Adrenal gland (tissue), 19 donors: ENCODE measurements at places on chromosomes 12 and 14. TPM values are rescaled to one million over a fixed set of nuclear protein-coding genes. Genes with fewer than 3 reads are reported as not detected.

The DNAH10 gene
- 0.22 TPM for total RNA-seq

The SIX4 gene
- 0.98 TPM for total RNA-seq

GRCh38 chr12:46455648-46456352 is 83.2 kb upstream of the SLC38A2 start:
- peaks cover 28% of the 10 kb centered on the region for H3K4me1 ChIP-seq
- no peaks in the 10 kb centered on the region for H3K36me3 ChIP-seq
- H3K4me3 ChIP-seq = no peak overlapping the region
- no peaks in the 10 kb centered on the region for H3K27me3 ChIP-seq
- H3K27ac ChIP-seq = no peak overlapping the region

DNA sequence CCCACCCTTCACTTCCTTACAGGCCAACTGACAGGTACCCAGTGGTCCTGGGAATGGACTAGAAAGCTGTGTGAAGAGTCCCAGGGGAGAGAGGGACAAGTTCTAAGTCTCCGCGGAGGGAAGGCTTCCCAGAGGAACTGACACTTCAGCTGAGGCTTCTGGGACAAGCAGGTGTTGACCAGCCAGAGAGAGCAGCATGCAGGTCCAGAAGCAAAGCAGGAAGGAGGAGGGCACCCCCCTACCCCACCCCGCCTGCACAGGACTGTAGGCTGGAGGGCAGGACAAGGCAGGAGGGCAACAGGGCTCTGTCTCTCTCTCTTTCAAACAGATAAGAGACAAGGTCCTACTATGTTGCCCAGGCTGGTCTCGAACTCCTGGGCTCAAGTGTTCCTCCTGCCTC is 58.2 kb upstream of the CORO1C start:
- no peak overlapping the region for H3K27ac ChIP-seq
- no peaks in the 10 kb centered on the region for H3K4me1 ChIP-seq
- H3K4me3 ChIP-seq = no peak overlapping the region
- no peak for DNase-seq
- no peaks in the 10 kb centered on the region for H3K27me3 ChIP-seq
- H3K36me3 ChIP-seq = no peaks in the 10 kb centered on the region

The TMEM179 gene
- total RNA-seq = 46.5 TPM

The GLS2 gene
- total RNA-seq = 1.1 TPM

DNA sequence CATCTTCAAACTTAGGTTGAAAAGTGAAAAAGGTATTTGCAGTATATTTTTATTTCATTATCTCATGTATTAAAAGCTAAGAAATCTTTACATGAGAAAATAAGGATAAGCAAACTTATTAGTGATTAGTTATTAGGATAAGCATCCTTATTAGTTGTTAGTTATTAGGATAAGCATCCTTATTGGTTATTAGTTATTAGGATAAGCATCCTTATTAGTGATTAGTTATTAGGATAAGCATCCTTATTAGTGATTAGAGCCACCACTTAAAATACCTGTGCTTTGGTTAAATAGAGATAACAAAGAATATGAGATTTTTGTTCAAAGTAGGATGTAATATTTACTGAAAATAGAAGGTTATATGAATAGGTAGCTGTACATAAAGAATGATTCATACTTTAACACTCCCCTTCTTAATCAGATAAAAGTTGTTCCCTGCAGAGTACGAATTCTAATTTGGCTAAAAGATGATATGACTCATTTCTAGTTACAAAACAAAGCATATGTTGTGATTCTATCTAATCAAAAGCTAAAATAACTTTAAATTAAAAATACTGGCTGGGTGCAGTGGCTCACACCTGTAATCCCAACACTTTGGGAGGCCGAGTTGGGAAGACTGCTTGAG is 56.4 kb downstream of the KDM5A start:
- H3K27ac ChIP-seq = no peak overlapping the region
- peaks cover 15% of the 10 kb centered on the region for H3K4me1 ChIP-seq
- no peak for DNase-seq
- peaks cover 48% of the 10 kb centered on the region for H3K36me3 ChIP-seq
- no peaks in the 10 kb centered on the region for H3K27me3 ChIP-seq

- no peak for DNase-seq
- H3K4me1 ChIP-seq = no peaks in the 10 kb centered on the region
- no peak overlapping the region for H3K4me3 ChIP-seq
- H3K27me3 ChIP-seq = no peaks in the 10 kb centered on the region
- H3K36me3 ChIP-seq = no peaks in the 10 kb centered on the region
- H3K27ac ChIP-seq = no peak overlapping the region
Measured at GRCh38 chr14:95396221-95396620, 76.5 kb upstream of the CLMN start.

DNA sequence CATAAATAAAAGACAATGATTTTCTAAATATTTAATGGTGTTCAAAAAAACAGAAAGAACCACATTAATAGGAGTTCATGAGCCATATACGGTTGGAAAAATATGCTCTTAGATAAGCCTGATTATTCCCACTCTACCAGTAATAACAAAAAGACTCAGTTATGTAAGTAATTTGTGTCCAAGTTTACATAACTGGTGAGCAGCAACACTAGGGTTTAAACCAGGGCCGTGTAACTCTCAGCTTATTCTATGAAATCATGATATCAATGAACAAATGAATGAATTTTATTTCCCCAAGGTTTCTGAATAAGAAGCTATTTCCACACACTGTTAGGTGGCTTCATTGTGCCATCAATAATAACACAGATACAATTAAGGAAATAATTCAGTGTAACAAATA is 98.3 kb downstream of the GARIN6 start:
- DNase-seq = no peak
- H3K4me1 ChIP-seq = no peaks in the 10 kb centered on the region
- H3K27me3 ChIP-seq = no peaks in the 10 kb centered on the region
- no peak overlapping the region for H3K27ac ChIP-seq

- no peak overlapping the region for H3K4me3 ChIP-seq
- no peaks in the 10 kb centered on the region for H3K27me3 ChIP-seq
- no peak overlapping the region for H3K27ac ChIP-seq
- DNase-seq = no peak
- H3K4me1 ChIP-seq = peaks cover 26% of the 10 kb centered on the region
Measured at GRCh38 chr12:124442772-124443445, 124.5 kb downstream of the NCOR2 start.

DNA sequence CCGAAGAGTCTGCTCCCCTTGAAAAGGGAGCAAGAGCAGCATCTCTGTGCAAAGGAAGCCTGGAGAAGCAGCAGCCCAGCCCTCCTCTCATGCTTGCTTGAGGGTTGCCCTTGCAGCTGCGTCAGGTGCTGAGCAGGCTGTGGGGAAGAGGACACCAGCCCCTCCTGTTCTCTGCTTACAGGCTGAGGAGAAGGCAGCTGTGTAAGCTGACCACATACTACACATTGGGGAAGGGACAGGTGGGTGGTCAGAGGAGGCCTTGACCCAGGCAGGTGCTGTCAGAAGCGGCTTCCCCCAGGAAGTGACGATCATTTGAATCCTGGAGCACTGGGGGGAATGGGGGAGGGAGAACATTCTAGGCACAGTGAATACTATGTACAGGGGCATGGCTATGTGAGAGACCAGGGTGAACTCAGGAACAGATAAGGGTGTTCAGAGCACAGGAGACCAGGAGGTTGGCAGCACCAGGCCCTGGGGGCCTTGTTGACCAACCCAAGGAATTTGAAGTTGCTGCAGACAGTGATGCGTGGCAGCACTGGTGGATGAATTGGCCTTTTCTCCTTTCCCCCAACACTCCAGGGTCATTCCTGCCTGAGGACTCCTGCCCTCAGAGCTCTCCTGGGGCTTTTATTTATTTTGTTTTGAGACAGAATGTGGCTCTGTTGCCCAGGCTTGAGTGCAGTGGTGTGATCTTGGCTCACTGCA is 2.7 kb upstream of the KLC1 start:
- H3K27me3 ChIP-seq = no peaks in the 10 kb centered on the region
- peaks cover 44% of the 10 kb centered on the region for H3K4me1 ChIP-seq
- H3K4me3 ChIP-seq = no peak overlapping the region
- no peak for DNase-seq
